ENCODE measurements at places on chromosomes 2 and 18.
A peak's percentile ranks its signal among the peaks of the same experiment; 100 is the strongest.

- DNase-seq: no peak
Observed at GRCh38 chr2:124025891-124026434, 876 bp downstream of the CNTNAP5 start.

DNA sequence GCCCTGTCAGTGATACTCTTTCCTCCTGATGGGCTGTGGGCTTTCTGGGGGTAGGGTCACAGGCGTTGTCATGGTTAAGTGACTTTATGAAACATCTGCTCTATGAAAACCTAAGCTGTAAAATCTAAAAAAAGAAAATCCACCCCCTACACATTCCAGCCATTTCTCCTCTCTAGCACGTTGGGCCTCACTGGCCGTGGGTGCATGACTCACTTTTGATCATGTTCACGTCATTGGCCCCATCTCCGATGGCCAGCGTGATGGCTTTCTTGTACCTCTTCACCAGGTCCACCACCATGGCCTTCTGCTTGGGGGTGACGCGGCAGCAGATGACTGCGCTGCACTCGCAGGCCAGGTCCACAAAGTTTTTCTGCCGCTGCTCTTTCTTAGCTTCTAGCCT lies 39.3 kb upstream of the NARS1 start:
- no peak for DNase-seq

- peak; percentile 58 for DNase-seq
Observed at GRCh38 chr2:212968284-212969081, 182.9 kb downstream of the IKZF2 start.

DNA sequence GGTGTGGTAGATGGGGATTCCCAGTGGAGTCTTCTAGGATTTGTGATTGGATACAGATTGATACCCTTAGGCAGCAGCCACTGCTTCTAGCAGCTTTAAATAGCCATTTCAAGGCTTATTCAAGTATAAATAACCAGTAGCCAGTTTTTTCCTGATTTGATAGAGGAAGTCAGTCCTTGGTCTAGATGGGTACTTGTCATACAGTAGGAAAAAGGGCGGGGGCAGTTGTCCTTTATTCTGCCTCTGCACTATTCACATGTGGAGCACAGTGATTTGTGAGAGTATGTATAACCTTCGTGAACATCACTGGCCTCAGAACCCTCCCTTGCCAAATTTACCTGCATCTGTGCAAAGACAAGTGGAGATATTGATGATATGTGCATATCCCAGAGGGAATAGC lies 6.8 kb downstream of the PPP1CB start:
- peak; percentile 41 for DNase-seq

DNA sequence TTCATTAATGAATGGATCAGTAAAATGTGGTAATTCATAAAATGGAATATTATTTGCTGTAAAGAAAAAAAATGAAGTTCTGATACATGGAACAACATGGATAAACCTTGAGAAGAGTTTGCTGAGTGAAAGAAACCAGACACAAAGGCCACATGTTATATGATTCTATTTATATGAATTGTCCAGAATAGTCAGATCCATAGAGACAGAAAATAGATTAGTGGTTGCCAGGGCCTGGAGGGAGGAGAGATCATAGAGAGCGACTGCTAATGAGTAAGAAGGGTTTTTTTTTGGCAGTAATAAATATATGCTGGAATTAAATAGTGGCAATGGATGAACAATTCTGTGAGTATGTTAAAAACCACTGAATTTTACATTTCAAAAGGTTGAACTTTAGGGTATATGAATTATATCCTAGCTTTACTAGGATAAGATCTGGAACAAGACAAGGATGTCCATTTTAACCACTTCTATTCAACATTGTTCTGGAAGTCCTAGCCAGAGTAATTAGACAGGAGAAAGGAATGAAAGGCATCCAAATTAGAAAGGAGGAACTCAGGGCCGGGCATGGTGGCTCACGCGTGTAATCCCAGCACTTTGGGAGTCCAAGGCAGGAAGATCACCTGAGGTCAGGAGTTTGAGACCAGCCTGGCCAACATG lies 48.8 kb downstream of the MAPRE2 start:
- DNase-seq: no peak

DNA sequence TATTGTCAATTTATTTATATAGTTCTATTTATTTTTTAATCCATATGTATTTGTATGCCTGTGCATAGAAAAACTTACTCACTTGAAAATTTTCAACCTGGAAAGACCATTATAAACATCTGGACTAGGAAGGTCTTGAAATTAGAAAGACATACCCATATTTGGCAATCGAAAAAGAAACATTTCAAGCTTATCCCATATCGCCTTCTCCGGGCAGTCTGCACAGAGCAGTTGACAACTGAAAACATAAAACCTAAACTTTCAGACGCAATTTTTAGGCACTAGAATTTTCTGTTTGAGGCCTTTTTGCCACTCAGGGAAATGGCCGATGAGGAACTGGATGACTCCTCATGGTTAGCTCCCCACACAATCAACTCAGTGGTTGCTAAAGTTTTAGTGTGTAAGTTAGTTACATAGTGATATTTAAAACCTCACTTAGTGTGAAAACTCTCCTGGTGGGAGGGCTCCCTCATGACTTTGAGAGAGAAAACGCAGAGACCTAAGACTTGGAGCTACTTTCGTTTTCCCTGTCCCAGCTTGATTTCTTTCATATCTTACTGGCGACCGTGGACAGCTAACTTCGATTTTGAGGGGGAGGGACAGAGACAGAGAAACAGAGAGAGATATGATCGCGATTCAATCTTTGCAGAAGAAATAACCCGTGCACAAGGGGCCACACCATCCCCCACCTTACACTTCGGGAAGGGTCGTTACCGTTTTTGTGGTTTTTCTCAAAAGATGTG lies 3.2 kb upstream of the HOXD12 start:
- no peak for DNase-seq

DNA sequence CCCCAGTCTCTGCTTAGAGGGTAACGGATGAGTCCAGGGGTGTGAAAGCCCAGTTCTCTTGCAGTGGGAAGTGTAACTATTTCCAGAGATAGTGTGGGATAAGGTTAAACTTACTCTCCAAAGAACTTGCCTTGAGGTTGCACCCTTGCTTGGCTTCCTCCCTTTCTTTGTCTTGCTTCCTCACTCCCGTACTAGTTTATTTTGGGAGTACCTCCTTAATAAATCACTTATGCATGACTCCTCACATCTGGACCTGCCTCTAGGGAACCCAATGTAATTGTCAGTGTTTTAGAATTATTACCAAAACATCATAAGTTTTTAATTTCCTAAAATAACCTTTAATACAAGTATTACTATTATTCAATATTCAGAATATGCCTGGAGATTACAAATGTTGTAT lies 35.2 kb downstream of the CPO start:
- no peak for DNase-seq

- DNase-seq: no peak
Observed at GRCh38 chr18:8962855-8963635, 139.5 kb upstream of the NDUFV2 start.

DNA sequence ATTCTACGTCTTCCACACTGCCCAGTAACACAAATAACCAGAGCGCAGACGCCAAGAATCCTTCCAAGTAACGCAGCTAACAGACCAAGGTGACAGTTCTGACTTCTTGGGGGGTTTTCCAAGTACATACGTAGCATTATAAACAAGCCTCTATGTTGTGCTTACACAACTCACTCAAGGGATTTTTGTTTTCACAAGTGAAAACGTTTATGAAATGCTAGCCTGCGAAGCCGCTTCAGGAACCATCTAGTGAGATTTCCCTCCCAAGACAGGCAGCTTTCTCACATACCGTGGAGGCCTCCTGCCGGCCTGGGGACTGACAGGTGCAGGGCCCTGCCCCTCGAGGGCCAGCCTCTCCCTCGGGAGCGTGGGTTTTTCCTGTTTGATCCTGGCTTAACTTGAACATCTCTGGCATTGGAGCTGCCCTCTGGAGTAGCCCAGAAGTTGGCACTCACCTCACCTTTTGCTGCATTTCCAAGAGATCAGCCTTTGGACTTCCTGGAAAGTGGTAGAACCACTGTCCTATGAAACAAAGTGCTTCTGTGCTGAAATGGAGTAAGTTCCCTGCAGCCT lies 151.1 kb downstream of the MBP start:
- no peak for DNase-seq

DNA sequence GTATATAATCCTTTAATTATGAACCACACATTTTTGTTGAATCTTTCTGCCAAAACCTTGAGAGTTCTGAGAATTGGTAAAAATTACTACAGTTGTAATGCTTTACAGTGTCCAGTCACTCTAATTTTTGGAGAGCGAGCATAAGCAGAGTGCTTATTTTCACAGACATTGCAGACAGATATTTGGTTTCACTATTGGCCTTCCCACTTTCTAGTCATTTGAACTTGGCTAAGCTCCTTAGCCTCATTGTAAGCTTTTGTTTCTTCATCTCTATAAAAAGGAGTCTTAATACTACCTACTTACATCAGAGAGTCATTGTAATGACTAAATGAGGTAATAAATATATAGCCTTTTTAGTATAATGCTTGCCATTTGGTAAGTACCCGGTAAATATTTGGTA lies 80.4 kb downstream of the LCLAT1 start:
- no peak for DNase-seq

GRCh38 chr18:377088-377487 lies 109.2 kb upstream of the THOC1 start:
- DNase-seq: no peak

- no peak for DNase-seq
Observed at GRCh38 chr18:50969448-50969847, 1.6 kb downstream of the ELAC1 start.

- no peak for DNase-seq
Observed at GRCh38 chr18:55351980-55352714, 235.8 kb downstream of the TCF4 start.

DNA sequence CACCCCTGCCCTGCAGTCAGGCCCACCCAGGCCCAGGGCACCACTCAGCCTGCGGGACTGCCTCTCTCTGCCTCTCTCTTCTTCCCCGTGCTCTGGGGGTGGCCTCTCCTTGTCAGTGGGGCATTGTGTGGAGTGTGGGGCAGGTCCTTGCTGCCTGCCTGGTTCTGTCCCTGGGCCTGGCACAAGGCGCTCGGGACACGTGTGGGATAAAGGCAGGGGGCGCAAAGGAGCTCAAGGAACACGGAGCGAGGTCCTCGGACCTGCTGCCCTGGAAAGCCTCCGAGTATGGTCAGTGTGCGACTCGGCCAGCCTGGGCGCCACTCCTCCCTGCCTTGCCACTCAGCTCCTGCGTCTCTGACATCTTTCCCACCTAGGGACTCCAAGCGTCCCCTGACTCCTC lies 262.2 kb downstream of the HDAC4 start:
- DNase-seq: no peak

DNA sequence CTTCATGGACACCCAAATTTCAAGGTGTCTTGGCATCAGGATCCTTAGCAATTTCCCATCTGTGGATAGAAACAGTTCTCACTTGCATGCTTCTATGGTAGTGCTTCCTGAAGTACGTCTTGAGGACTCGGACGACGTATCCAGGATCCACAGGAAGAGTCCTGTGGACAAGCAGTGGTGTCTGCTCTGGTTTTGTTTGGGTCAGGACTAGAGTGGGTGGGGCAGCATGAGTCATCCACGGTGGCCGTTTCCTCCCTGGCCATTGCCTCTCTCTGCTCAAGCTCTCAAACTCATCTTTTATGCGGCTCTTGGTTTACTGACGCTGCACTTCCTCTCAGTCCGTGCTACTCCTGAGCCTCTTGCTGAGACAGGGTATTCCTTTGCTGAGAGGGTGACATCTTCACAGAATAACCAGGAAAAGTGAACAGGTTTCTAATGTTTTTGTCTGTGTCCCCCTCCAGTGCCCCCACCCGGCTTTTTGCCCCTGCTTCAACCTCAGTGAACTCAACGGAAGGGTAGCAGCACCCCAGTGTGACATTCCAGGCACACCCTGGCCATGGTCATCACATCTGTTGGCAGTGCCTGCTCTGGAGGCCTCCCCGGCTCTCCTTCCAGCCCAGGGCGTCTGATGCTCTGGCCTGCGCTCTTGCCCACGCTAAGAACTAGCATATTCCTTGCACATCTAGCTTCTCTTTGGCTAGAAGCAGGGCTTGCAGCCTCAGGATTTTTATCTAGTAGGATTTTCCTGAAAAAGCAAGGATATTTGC lies 62.2 kb downstream of the ARMC9 start:
- no peak for DNase-seq

- no peak for DNase-seq
Observed at GRCh38 chr2:112181571-112182290, 43.5 kb downstream of the FBLN7 start.

GRCh38 chr2:196750977-196751631 lies 48.4 kb downstream of the GTF3C3 start:
- peak; percentile 57 for DNase-seq

GRCh38 chr18:51614033-51614432 lies 416.6 kb upstream of the MEX3C start:
- DNase-seq: peak; percentile 69

- no peak for DNase-seq
Observed at GRCh38 chr2:174901075-174901474, 104.1 kb downstream of the CHN1 start.

DNA sequence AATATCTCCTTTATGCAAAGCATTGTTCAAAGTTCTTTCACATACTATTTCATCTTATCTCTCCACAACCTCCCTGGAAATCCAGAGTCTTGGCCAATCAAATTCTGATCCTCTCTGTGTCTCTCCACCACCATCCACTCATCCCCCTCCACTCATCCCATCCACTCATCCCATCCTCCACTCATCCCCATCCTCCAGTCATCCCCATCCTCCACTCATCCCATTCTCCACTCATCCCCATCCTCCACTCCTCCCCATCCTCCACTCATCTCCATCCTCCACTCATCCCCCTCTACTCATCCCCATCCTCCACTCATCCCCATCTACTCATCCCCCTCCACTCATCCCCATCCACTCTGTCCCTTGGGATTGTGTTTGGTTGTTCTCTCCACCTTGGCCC lies 101.1 kb downstream of the BCL2 start:
- no peak for DNase-seq

GRCh38 chr18:623761-624620 lies 27.2 kb downstream of the CLUL1 start:
- peak; percentile 66 for DNase-seq

DNA sequence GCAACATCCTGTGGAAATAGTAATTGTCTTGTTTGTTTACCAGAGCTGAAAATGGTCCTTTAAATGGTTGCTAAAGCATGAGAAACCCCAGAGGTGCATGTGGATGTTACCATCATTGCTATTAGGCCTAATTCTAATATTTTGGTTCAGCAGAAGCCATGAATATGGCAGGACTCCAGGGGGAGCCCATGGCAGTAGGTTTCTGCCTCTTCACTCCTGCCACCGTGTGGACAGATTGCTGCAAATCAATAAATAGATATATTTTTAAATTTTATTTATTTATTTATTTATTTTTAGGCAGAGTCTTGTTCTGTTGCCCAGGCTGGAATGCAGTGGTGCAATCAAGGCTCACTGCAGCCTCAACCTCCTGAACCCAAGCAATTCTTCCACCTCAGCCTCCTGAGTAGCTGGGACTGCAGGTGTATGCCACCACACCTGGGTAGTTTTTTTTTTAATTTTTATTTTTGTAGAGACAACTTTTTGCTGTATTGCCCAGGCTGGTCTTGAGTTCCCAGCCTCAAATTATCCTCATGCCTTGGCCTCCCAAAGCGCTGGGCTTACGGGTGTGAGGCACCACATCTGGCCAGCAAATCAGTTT lies 54.9 kb upstream of the CAPN13 start:
- peak; percentile 76 for DNase-seq

- no peak for DNase-seq
Observed at GRCh38 chr2:98656800-98657199, 48.4 kb downstream of the UNC50 start.

Data from renal cortical epithelial cell (primary cell).